ENCODE measurements at places on chromosomes 1 and 21.

DNA sequence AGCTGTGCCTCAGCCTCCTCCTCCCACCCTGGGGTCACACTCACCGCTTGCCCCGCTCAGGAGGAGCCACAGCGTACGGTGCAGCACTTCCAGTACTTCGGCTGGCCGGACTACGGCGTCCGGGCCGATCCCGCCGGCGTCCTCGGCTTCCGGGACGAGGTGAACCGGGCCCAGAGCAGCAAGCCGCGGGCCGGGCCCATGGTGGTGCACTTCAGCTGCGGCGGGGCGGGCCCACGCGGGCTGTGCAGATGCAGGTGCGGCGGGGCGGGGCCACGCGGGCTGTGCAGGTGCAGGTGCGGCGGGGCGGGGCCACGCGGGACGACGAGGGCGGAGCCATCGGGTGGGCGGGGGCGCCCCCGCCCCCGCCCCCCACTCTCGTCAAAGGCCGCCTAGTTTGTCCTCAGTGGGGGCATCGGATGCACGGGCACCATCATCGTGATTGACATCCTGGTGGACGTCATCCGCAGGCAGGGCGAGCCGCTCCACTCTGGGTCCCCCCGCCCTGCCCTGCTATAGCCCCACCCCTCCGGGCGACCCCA is 5.5 kb downstream of the RNF223 start:
- DNase-seq: no peak

- peak; percentile 49 for DNase-seq
Measured at GRCh38 chr1:190119683-190120082, 358.0 kb downstream of the BRINP3 start.

DNA sequence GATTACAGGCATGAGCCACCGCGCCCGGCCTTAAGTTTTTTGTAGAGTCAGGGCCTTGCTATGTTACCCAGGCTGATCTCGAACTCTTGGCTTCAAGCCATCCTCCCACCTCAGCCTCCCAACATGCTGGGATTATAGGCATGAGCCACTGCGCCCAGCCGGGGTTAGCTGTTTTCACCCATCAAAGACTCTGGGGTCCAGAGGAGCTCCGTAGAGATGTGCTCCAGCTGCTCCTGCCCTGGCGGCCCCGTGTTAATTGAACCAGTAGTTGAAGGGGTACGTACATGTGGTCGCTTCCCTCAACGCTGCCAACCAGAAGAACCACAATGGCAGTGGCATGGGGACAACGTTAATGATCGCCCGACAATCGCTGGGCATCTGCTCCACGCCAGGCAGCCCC is 72.0 kb downstream of the NPHP4 start:
- DNase-seq: no peak

DNA sequence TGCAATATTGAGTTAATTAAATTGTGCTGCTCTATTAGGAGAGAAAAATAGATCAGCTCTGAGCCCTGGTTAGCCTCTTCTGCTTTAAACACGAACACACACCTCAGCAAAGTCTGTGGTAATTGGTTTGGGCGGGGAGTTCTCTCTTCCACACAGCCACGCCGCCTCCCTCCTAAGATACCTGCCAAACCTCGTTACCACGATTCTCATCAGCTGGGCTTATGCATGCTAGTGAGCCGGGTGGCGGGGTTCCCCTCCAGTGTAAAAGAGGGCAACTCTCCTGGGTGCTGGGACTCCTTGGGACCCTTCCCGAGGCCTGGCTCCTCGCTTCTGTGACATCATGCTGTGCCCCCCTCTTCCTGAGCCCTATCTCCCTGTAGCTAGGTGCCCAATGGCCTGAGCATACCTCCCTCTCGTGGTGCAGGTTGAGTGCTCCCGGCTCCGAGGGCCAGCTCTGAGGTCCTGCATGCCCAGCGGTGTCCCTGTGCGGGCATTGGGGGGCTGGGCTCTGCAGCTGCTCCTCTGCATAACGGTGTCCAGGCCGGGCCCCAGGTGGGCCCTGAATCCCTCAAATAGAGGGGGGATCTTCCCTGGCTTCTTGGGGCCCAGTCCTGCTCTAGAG is 182.9 kb downstream of the PRDM16 start:
- DNase-seq: no peak

DNA sequence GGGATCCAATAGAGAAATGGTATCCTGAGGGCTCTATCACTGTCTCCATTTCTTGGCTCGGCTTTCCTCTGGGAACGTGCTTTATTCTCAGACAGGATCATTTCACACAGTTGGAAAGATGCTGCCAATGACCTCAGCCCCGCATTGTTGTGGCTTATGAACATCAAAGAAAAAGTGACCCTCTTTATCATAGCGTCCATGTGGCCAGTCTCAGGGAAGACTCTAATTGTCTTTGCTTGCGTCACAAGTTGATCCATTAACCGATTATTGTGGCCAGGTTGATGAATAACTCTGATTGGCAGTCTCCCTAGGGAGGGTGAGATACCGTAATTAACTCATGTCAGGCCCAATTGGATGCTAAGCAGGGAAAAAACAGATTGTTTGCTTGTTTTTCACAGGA is 10.4 kb upstream of the TMEM9 start:
- no peak for DNase-seq

DNA sequence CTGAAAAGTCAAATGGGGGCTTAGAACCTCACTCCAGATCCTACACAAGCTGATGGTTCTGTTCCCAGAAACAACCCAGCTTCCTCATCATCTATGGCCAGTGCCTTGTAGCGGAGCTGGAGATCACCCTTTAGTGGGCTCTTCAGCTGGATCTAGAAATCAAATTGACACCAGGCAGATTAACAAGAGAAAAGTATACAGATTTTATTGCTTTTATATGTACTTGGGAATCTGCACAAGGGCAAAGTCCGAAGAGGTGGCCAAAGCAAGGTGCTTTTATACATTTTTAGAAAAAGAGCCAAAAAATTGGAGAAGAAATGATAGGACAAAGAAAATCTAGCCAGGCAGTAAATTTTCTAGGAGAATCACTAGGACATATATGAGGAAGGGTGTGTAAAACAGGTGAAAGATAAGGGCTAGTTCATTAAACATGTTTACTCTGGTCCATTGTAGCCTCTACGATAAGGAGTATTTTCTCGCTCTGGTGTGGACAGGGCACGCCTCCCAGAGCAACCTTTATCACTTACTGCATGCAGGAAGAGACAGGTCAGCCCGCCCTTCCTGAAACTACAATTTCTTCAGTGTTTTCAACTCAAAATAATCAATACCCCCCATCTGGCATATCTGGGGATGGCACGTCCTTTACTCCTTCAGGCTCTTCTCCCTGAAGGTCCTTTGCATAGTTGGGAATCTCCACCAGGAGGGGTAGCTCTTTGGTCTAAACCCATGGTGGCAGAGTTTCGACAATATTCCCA is 14.0 kb upstream of the LGALS8 start:
- no peak for DNase-seq

- DNase-seq: no peak
Measured at GRCh38 chr21:25567472-25567871, 39.8 kb downstream of the MRPL39 start.

DNA sequence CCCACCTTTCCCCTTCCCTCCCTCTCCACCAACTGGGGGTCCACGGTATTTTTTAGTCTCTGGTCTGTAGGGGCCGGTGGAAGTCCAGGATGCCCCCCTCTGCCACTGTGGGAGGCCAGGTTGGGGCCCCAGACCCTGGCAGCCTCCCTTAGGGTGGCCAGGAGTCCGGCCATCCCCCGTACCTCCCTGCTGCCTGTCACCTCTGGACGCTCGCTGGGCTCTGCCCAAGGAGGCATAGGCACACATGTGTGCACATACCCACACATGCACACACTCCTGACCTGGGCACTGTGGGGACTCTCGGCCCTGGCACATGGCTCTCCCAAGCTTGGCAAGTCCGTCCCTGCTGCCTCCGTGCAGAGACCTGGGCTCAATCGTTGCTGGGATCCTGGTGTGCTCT is 53.0 kb downstream of the DISP3 start:
- no peak for DNase-seq

- DNase-seq: peak; percentile 98
Measured at GRCh38 chr1:185646202-185646683, 87.9 kb upstream of the HMCN1 start.

DNA sequence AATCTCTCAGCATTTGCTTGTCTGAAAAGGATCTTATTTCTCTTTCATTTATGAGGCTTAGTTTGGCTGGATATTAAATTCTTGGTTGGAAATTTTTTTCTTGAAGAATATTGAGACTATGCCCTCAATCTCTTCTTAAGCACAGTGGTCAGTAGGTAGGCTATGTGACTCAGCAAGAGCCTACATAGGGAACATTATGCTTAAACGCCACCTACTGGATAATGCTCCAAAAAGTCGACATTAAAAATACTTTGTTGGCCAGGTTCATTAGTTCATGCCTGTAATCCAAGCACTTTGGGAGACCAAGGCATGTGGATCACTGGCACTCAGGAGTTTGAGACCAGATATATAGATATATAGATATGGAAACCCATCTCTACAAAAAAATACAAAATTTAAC is 678.0 kb upstream of the USP24 start:
- DNase-seq: peak; percentile 54

- DNase-seq: no peak
Measured at GRCh38 chr1:3678361-3679097, 26.2 kb downstream of the TP73 start.

DNA sequence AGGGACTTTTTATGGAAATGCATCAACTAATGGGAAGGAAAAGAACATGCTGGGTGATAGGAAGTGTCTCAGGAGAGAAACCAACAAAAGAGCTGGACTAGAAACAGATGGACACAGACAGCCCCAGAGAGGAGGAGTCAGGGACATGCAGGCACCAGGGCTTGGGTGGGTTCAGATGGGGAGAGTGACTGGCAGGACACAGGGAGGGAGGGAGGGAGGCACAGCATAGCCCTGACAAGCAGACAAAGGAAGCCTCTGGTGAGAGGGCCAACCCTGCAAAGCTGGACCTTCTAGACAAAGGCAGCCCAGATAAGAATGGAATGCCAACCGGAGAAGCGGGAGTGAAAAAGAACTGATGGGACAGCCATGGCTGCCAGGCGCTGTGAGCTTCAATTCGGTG is 568.8 kb downstream of the AJAP1 start:
- no peak for DNase-seq

DNA sequence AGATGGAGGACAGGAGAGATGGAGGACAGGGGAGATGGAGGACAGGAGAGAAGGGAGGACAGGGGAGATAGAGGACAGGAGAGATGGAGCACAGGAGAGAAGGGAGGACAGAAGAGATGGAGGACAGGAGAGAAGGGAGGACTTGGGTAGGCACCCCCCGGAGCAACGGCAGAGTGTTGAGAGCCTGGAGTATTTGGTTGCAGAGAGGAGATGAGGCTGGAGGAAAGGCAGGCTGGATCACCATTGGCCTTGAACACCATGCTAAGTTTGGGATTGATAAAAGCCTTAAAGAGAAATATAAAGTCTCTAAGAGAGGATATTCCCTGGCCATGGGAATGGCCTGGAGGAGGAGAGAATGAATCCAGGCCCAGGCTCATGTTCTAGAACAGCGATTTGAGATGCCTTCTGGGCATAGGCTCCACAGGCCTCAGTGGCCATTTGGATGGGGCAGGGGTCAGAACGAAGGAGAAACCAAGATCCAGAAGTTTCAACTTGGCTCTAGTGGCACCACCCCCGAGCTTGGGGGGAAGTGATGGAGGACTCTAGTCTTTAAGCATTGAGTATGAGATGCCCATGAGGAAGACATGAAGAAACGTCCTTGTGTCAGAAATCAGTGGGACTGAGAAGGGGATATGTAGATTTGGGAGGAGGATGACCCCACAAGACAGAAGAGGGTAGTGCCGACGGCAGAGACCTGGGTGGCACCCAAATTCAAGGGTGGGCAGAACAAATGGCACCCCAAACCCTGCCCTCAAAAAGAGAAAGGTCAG is 47.9 kb upstream of the EDN2 start:
- no peak for DNase-seq

DNA sequence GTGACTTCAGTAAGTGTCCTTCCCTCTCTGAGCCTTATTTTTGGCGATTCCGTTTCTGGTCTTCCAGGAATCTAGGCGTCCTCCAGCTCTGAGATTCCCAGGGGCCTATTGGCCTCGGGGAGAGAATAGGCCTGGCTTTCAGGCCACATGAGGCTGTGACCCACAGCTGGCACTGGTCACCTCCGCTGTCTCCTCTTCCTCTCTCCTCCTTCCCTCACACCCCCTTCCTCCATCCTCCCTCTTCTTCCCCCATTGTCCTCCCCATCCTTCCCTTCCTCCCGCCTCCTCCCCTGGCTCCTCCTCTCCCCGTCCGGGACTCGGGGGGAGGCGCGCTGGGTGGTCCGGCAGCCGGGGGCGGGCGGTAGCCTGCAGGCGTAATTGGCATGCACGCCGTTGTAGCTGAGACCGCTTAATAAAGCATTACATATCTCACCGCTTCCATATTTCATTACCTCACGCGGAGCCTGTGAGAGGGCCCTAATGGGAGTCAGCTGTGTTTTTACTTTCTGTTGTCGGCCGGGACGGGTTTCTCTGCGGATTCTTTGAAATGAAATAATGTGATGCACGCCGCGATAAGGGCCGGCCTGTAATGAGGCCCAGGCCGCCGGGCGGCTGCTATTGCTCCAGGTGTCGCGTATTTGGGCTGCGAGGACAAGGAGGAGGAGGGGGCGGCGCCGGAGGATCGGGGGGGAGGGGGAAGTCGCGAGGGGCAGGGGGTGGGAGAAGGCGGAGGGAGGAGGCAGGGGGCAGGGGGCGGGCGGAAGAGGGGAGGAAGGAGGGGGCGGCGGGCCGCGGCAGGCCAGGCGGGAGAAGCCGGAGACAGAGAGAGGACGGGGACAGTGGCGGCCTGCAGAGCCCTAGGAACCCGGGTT is 95.3 kb downstream of the FOXD2 start:
- DNase-seq: peak; percentile 35

DNA sequence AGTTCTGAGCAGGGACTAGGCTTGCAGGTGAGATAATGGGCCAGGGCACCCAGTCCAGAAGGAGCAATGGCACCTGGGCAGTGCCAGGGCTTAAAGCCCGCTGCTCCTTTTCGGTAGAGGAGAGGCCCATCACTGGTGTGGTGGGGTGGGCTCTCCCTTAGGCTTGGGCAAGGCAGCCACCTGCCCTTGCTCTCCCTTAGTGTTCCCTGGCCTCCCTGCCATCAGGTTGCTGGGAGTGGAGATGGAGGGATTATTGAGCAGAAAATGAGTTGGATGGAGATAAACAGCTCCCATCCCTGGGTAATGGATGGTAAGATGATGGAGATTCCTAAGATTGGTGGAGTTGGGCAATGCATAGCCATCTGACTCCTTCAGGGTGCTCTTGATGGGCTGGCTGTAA is 7.9 kb downstream of the MYOG start:
- no peak for DNase-seq

DNA sequence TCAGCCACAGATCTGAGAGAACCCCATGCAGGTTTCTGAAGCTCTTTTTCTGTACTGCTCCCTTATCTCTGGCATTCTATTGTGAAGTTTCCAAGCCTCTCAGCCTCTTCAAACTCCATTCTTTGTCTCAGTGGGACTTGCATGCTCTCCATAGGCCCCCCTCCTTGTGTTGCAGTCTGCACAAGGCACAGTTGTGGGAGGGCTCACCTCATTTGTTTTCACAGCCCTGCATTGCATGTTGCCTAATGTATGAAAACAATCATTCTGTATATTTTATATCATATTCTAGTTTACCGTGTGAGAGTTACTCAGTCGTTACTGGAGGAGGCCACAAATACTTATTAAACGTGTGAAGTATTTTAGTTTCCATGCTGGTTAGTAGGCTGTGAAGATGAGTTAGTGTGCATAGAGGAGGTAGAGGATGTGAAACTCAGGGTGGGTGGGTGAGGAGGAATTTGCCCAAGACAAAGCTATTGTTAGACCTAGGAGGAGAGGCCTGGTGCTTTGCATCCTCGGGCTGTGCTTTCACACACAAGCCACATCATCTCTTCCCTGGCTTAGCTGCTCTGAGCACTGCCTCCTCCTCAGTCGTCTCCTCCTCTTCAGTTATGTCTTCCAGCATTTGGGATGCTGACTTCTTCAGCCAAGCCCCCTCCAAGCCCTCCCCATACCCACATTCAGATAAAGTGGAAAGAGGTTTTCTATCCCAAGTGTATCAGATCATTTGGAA is 7.8 kb upstream of the CHI3L2 start:
- DNase-seq: no peak

Data from LHCN-M2 (cell line).